ENCODE measurements at places on chromosomes 5 and 9. TPM values are rescaled to one million over a fixed set of nuclear protein-coding genes. Genes with fewer than 3 reads are reported as not detected.

DNA sequence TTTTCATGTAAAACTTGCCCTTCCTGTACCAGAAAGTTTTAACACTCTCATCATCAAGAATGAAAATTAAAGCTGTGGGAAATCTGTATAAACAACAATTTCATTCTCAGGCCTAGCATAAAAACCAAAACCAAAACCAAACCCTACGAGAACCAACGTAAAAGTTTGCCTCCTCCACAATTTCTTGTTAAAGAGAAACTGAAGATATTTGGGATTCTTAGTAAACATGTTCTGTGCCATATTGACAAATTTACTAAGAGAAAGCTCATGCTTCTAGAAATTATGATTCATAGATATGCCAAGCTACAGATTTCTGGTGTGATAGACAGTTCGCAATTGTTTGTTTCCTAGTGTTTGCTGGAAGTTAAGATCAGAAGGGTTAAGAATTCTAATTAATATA lies 801.0 kb upstream of the NUDT12 start:
- DNase-seq: no peak

DNA sequence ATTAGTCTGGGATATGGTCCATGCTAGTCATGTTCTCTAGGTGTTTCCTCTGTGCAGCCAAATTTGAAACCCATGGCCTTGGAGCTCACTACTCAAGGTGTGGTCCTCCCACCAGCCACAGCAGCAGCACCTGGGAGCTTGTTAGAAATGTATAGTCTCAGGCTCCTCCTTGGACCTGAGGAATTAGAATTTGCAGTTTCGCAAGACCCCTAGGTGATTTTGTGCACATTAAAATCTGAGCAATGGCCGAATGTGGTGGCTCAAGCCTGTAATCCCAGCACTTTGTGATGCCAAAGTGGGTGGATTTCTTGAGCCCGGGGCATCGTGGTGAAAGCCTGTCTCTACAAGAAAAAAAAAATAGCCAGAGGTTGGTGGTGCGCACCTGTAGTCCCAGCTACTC lies 72.3 kb upstream of the NEK6 start:
- DNase-seq: no peak

- DNase-seq: no peak
These were observed 50.9 kb downstream of the NFX1 start for GRCh38 chr9:33341182-33341581.

DNA sequence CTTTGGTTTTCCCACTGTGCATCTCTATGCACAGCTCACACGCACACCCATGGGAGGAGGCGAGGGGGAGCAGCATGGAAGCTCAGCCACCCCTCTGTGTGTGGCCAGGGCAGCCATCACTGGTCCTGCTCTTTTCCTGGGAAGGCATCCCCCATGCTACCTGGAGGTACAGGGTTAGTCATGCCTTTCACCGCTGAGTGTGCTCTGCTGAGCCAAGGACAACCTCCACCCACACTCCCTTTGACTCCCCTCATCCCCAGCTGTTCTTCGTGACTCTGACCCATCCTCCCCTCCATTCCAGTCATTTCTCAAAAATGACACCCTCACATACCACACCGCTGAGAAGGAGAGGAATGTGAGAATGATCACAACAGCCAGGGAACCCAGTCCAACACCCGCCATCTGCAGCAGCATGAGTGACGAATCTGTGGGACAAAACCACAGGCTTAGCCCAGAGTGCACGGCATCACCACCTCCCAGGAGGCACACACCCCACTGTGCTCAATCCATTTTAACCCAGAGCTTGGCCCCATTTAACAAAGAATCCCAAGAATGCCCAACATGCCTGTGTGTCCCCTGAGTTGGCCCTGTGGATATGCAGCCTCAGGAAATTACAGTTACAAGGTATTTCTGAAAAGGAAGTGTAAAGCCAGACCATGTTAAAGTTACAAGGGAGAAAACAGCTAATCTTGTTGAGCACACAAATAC lies 133.4 kb downstream of the SUSD1 start:
- peak; percentile 99 for DNase-seq

- no peak for DNase-seq
These were observed 118.7 kb upstream of the TAF11L2 start for GRCh38 chr5:17379100-17379951.

CDO1 gene
- not detected for polyA plus RNA-seq

FLT4 gene
- polyA plus RNA-seq: 0.03 TPM

AK1 gene
- 53.8 TPM for polyA plus RNA-seq

AOPEP gene
- 30.1 TPM for polyA plus RNA-seq

PGM5 gene
- polyA plus RNA-seq: not detected
